ENCODE measurements at places on chromosomes 16 and 17. TPM values are rescaled to one million over a fixed set of nuclear protein-coding genes. Genes with fewer than 3 reads are reported as not detected.

The GNAO1 gene
- 0.22 TPM for total RNA-seq

The CA7 gene
- not detected for total RNA-seq

The PRKCA gene
- 31.2 TPM for total RNA-seq

The ERI2 gene
- total RNA-seq, result 10.9 TPM

The CCDC144A gene
- 18.2 TPM for total RNA-seq

The COASY gene
- 30.4 TPM for total RNA-seq

The HS3ST3A1 gene
- total RNA-seq, result 26.3 TPM

The ACAP1 gene
- total RNA-seq, result not detected

The SEZ6L2 gene
- total RNA-seq, result 17.7 TPM

The TNP2 gene
- not detected for total RNA-seq

The CALB2 gene
- 14.4 TPM for total RNA-seq

The CMTM2 gene
- total RNA-seq, result not detected

The CDRT15L2 gene
- not detected for total RNA-seq

The P3H4 gene
- 95.6 TPM for total RNA-seq

The SYT17 gene
- 0.66 TPM for total RNA-seq
